Hindlimb muscle (tissue), 1 donor: ENCODE measurements at places on chromosomes 6 and 20.

GRCh38 chr6:31423550-31423949 lies 20.2 kb downstream of the MICA start:
- no peak for DNase-seq

- no peak for DNase-seq
Measured at GRCh38 chr20:23080521-23080920, 5.6 kb downstream of the CD93 start.

DNA sequence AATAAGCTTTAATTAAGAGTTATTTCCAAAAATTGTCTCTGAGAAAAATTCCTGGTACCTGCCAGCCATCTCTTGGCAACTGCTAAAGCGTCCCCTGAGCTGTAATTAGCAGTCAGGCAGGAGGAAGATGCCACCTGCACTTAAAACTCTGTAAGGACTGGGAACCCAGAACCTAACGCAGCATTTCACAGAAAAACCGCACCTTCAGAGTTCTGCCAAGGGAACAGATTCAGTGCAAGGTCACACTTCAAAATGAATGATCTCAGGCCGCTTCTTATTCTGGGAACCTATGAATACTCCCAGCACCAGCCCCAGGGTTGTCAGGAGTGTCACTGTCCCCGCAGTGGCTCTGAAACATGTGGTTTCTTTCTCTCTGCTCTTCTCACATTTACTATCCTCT lies 36.7 kb downstream of the INSM1 start:
- no peak for DNase-seq

DNA sequence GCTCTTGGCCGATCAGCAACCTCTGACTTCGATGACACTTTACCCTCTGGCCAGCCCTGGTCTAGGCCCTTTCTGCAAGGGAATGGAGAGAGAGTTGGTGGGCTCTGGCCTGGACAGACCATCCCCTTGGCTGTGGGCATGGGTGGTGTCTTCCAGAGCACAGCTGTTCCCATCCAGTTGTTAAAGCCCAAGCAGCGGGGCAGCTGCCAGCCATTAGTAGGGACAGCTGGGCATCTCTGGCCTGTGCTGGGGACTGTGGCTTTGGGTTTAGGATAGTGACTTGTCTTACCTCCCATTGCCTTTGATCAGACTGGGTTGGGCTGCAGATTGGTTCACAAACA lies 2.8 kb downstream of the CDC25B start:
- DNase-seq, result no peak

- DNase-seq, result no peak
Measured at GRCh38 chr6:163662604-163663225, 248.2 kb downstream of the QKI start.

- DNase-seq, result peak; percentile 80
Measured at GRCh38 chr6:89297695-89298351, 17.3 kb downstream of the GABRR2 start.

DNA sequence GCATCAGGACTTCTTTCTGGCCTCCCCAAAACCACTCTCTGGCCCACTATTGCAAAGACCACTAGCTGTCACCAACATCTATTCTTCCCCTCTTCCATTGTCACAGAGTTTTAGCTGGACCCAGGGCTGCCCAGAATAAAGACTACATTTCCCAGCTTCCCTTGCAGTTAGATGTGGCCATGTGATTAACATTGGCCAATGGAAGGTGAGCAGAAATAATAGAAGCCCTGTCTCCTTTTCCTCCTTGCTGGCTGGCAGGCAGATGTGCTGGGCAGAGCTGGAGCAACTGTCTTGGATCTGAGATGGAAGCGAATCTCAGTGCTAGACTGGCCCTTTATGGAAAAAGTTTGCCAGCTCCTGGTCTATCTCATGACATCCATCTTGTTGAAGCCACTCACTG lies 97.0 kb downstream of the KCNB1 start:
- DNase-seq, result peak; percentile 18

- DNase-seq, result no peak
Measured at GRCh38 chr20:46935394-46936017, 40.9 kb downstream of the EYA2 start.

DNA sequence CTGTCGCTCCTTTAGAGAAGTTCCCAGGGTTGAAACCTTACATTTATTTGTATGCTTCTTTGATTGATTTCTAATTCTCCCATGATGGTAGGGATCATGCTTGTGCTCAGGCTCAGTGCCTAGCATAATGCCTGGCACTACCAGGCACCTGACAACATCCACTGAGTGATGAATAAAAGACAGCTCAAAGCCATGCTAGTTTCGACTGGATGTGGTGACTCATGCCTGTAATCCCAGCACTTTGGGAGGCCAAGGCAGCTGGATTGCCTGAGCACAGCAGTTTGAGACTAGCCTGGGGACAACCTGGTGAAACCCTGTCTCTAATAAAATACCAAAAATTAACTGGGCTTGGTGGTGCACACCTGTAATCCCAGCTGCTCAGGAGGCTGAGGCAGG lies 11.6 kb upstream of the CD164 start:
- no peak for DNase-seq

GRCh38 chr6:74657011-74657410 lies 548.8 kb downstream of the COL12A1 start:
- no peak for DNase-seq

DNA sequence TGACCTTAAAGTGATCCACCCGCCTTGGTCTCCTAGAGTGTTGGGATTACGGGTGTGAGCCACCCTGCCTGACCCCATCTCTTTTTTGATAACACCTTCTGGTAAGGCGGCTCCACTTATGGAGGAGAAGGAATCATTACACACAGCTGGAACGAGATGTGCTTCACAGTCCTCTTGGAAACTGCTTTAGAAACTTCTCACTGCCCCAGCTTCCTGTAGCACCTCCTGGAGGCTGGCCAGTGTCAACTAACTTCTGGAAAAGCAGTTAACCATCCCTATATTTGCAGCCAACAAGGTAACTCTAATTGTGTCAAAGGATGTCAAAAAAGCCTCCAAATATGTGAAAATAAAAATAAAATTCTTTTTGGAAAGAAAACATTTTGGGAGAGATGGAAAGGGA lies 48.8 kb upstream of the BCLAF1 start:
- no peak for DNase-seq

DNA sequence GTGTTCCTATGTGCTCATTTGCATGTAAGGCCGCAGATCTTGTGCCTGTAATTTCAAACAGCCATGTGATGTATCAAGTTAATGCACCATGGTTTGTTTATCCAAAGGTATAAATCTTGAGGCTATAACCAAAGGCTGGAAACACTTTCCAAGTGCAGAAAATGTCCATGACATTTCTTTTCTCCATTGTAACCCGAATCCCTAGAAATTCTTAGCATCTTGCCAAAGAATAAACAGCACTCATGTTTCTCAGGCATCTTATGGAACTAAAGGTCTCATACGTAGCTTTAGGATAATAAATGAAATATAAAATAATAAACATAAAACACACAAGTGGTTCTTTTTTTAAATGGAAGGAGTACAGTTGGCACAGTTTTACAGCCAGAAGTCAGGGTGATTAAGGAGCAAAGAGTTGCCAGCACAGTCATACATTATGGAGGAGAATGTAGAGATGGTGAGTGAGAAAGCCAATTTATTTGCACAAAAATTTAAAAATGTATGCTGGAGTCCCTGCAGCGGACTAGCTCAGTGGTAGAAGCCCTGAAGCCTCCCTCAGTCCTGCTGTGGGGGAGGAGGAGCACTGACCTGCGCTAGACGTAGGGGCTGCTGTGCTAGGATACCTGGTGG lies 18.0 kb downstream of the CDH26 start:
- no peak for DNase-seq

DNA sequence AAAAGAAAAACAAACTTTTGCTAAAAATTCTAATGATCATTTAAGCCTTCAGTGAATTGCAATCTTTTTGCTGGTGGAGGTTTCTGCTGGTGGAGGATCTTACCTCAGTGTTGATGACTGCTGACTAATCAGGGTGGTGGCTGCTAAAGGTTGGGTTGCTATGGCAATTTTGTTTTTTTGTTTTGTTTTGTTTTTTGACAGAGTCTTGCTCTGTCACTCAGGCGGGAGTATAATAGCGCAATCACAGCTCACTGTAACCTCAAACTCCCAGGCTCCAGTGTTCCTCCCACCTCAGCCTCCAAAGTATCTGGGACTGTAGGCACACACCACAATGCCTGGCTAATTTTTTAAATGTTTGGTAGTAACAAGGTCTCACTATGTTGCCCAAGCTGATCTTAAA lies 94.7 kb downstream of the ANKRD6 start:
- no peak for DNase-seq

DNA sequence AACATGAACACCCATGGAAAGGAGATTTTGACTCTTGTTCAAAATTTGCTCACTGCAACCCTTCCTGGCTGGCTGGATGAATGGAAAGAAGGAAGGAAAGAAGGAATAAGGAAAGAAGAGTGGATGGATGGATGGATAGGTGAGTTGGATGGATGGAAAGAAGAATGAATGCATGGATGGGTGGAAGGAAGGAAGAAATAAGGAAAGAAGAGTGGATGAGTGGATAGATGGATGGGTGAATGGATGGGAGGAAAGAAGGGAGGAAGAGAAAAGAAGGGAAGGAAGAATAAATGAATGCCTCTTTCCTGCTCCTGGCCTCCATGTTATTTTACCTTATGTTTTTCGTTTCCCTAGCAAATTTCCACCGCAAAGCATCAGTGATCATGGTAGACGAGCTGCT lies 74.2 kb upstream of the RIN2 start:
- DNase-seq, result no peak

DNA sequence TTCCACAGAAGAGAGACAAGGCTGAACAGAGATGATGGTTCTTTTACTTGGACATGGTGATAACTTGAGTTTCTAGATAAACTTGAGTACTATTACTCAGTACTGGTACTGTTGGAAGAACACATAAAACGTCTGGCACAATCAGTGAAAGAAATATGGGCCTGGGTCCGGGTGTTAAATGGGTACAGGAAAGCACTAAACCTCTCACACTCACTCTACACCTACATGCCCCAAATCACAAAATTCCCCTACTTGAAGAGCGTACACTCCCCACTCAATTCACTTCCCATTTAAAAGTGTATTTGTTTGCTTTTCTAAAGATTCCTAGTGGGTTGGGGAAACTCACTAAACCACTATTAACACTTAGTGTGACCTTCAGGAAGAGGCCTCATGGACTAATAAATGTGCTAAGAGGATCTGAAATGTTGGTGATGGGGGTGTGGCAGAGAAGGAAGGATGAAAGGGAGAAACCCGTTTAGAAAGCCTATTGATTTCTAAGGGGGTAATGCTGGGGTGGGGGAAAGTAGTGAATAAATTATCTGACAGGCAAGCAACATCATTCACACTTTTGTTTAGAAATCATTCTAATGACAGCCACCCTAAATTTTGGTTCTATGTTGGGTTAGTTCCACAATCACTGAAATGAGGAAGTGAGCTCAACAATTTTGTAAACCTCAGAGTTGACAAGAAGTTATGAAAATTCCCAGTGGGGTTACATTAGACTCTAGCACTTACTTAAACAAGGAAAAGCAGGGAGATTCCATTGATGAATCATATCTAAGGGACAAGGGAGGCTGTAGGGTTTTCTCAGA lies 222.6 kb upstream of the MARCKS start:
- no peak for DNase-seq

- DNase-seq, result no peak
Measured at GRCh38 chr6:128885381-128885780, 2.4 kb downstream of the LAMA2 start.

GRCh38 chr6:27321901-27322300 lies 9.8 kb upstream of the POM121L2 start:
- DNase-seq, result no peak

- DNase-seq, result no peak
Measured at GRCh38 chr6:39917981-39918380, 16.3 kb downstream of the MOCS1 start.

GRCh38 chr6:16388488-16388887 lies 150.1 kb downstream of the GMPR start:
- no peak for DNase-seq

DNA sequence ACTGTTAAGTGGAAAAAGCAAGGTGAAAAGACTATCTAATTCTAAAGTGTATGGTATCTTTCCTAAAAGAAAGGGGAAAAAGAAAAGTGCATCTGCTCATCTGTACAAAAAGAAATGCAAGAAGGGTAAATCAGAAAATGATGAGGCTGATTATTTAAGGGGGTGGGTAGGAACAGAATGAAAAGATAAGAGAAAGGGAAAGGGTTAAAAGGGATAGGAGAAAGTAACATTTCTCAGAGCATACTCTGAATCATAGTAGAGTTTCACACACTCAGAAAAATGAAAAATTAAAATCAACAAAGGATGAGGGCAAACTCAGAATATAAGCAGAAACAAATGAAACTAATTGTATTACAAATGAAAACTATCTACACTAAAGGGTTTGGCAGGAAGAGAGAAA lies 79.1 kb downstream of the RNGTT start:
- no peak for DNase-seq

GRCh38 chr6:90072501-90072900 lies 178.2 kb downstream of the GJA10 start:
- DNase-seq, result no peak

- no peak for DNase-seq
Measured at GRCh38 chr6:9334979-9335378, 899.6 kb upstream of the SLC35B3 start.

GRCh38 chr6:21999012-21999528 lies 297.8 kb downstream of the PRL start:
- DNase-seq, result peak; percentile 73

DNA sequence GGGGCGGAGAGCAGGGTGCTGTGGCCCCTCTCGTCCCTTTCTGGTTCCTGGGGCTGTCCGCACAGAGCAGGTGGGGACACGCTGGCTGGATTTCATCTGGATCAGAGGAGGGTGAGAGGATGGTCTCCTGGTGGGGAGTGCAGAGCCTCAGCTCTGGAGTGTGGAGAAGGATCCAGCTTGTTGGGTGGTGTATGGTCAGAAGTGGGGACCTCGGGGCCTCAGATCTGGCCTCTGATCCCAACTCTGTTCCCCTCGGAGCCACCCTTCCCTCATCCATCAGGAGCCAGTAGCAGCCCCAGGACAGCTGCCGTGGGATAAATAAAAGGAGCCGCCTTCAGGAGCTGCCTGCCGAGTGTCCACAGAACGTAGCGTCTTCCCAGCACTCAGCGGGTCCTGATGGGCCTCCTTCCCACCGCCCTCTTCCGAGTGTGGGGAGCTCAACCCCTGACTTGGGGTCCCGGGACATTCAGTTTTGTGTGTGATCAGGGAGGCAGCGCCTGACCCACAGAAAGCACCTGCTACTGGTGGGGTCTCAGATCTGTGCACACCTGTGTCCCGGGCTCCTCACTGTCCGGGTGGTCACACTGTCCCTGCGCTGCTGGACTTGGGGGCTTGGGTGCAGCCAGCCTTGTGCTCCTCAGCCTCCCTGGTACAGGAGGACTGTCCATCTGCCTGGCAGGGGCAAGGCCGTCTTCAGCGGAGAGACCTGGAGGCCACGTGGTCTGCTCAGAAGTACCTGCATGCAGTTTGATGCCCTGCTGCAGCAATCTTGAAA lies 25.4 kb upstream of the BHLHE23 start:
- DNase-seq, result no peak

- DNase-seq, result no peak
Measured at GRCh38 chr6:41560431-41561192, 14.4 kb downstream of the FOXP4 start.

GRCh38 chr20:60102665-60103210 lies 144.5 kb downstream of the CDH26 start:
- DNase-seq, result no peak

DNA sequence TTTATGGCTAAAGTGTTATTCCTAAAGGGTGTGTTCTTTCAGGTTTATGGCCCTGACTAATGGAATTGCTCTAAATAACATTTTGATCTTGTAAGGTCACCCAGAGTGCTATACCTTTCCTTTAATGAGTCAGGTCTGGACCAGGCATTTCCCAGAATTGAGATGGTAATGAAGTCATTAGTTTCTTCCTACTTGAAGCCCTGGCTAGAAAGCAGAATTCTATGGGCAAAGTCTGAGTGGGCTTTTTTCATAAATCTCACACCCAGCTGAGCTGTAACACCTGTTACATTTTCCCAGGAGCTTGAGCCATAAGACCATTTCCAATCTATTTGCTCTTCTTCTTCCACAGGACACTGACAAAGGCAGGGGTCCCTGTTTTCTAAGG lies 122.0 kb upstream of the ID4 start:
- no peak for DNase-seq
